ENCODE measurements at places on chromosomes 4 and X. TPM values are rescaled to one million over a fixed set of nuclear protein-coding genes. Genes with fewer than 3 reads are reported as not detected.
A peak's percentile ranks its signal among the peaks of the same experiment; 100 is the strongest.

GRCh38 chrX:68997511-68997910 lies 167.7 kb downstream of the PJA1 start:
- DNase-seq: no peak
- H3K36me3 ChIP-seq: no peaks in the 10 kb centered on the region
- no peak overlapping the region for H3K4me3 ChIP-seq
- H3K27ac ChIP-seq: no peak overlapping the region
- peaks cover 13% of the 10 kb centered on the region for H3K4me1 ChIP-seq

DNA sequence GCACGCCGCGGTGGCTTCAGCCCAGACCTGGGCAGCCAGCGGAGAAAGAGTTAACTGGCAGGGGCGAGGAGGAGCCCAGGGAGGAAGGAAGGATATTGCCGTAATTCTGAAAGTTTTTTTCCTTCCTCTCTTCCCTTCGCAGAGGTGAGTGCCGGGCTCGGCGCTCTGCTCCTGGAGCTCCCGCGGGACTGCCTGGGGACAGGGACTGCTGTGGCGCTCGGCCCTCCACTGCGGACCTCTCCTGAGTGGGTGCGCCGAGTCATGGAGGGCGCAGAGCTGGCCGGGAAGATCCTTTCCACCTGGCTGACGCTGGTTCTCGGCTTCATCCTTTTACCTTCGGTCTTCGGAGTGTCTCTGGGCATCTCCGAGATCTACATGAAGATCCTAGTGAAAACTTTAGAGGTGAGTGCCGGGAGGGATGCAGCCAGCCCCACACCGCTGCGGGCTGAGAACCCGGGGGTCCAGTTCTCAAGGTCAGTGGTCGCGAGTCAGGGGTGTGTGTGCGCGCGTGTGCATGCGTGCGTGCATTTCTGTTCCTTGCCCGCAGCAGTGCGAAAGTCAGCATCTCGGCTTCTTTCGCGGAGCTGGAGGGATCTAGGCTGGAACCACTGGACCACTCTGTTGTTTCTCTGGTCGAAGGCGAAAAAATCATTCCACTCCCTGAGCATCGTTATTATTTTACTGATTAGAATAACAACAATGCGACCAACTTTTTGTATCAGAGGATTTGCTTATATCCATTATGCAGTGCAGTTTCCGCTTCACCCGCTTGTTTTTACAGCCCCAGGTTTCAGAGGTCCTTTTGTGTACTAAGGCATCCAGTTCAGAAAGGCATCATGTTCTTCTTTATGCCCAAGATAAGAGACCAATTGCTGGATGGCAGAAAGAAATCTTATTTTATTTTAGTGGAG lies 709 bp downstream of the GPAT3 start:
- H3K36me3 ChIP-seq: no peaks in the 10 kb centered on the region
- H3K4me1 ChIP-seq: no peaks in the 10 kb centered on the region
- peak overlapping the region; percentile 81 for H3K4me3 ChIP-seq
- peaks cover 56% of the 10 kb centered on the region for H3K27me3 ChIP-seq
- peak; percentile 24 for DNase-seq

DNA sequence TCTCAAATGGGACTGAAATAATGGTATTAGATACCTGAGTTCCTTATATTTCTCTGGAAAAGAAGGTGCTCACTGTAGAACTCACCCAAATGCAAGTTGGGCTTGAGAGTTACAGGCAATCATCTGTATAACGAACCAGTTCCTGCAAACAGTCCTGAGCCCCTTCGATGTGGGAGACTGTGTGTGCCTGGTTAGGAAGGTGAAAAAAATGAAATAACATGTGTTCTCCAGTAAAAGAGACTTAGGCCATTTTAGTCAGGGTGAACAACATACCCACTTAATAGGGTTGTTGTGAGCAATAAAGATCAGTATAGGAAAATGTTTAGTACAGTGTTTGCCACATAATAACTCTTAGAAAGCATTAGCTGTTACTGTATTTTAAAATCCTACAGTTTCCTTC lies 23.4 kb downstream of the STIM2 start:
- no peak for DNase-seq
- no peak overlapping the region for H3K27ac ChIP-seq
- no peak overlapping the region for H3K4me3 ChIP-seq
- H3K4me1 ChIP-seq: peaks cover 3% of the 10 kb centered on the region

GRCh38 chrX:121259170-121259569 lies 211.8 kb downstream of the GLUD2 start:
- H3K36me3 ChIP-seq: no peaks in the 10 kb centered on the region
- H3K27me3 ChIP-seq: no peaks in the 10 kb centered on the region
- H3K27ac ChIP-seq: no peak overlapping the region
- H3K4me3 ChIP-seq: no peak overlapping the region
- no peak for DNase-seq

PNMA5 gene
- 0.07 TPM for total RNA-seq

DNA sequence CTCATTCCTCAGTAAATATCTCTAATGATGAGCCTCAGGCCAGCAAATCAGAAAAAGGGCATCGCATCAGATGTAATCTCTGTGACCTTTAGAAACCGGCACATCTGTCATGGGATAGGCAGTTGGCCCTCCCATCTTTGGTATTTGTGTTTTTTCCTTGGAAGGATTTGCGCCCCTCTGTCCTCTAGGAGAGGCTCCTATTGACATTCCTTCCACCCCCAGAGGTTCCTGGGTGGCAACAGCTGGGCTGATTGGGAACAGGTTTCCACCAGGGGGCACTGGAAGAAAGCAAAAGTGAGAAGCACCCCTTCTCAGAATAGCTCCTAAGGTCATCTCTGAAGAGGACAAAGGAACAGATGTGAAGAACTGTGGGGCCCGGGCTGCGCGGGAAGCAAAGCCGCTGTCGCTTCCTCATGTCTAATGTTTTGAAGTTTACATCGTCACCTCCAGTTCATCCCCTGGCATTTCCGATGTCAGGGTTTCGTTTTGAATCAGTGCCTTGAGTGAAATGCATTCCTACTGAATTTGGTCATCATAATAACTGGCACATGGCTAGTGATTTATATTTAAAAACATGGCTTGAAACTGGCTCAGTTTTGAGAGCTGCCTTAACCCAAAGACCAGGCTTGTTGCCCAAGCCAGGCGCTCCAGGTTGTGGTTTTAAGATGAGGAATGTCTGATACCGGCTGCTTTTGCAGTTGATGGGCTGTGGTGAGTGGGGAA lies 6.2 kb downstream of the TXK start:
- H3K4me1 ChIP-seq: no peaks in the 10 kb centered on the region
- H3K27me3 ChIP-seq: no peaks in the 10 kb centered on the region
- H3K36me3 ChIP-seq: no peaks in the 10 kb centered on the region
- H3K27ac ChIP-seq: peak overlapping the region; percentile 38
- DNase-seq: peak; percentile 57

DNA sequence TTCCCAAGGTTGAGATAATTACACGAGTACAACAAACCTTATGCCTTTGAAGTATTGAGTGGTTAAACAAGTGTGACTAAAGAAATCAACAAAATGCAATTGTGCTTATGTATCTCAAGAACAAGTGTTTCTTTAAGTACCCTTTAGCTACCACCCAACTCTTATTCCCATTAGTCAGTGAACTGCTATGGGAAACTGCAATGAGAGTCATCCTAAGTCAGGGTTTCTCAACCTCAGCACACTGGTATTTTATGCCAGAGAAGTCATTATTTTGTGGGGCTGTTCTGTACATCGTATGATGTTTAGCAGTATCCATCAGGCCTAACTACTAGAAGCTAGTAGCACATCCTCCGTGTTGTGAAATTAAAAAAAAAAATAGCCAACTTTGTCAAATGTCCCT lies 549.1 kb upstream of the BOD1L1 start:
- H3K4me3 ChIP-seq: no peak overlapping the region
- DNase-seq: no peak
- H3K4me1 ChIP-seq: peaks cover 21% of the 10 kb centered on the region
- H3K27me3 ChIP-seq: no peaks in the 10 kb centered on the region

DNA sequence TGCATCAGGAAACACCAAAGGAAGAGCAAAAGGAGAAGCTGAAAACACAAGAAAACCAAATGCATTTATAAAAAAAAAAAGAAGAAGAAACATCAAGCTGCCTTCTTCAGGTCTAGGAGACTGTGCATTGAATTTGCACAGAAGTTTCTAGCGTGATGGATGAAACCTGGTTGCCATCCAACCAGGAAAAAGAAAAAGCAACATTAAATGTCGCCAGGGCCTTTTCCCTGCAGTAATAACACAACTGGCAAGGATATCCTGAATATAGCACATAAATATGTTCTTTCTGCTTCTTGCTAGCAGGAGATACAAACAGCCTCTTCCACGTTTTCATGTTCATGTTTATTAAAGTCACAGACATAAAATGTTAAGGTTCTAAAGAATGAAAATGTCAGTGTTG lies 60.8 kb upstream of the ZFP42 start:
- no peaks in the 10 kb centered on the region for H3K27me3 ChIP-seq
- no peak overlapping the region for H3K4me3 ChIP-seq
- H3K36me3 ChIP-seq: no peaks in the 10 kb centered on the region
- no peak for DNase-seq
- peaks cover 7% of the 10 kb centered on the region for H3K4me1 ChIP-seq

DNA sequence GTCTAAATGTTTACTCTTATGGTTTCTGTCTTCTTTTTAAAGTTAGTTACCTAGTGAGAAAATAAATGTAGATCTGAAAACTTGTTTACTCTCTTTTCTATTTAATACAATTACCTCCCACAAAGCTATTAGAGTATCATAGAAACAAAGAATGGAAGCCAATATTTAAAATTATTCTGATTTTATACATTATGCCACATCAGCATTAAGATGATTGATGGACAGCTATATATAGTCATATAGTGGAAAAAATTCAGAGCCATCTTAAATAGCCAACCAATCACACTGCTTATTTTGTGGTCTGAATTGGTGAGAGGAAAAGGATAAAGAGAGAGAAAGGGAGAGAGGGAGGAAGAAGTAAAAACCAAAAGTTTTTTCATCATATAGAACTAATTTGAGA lies 1101.8 kb downstream of the PCDH19 start:
- no peak overlapping the region for H3K4me3 ChIP-seq
- DNase-seq: no peak
- no peaks in the 10 kb centered on the region for H3K36me3 ChIP-seq
- no peaks in the 10 kb centered on the region for H3K27me3 ChIP-seq
- no peaks in the 10 kb centered on the region for H3K4me1 ChIP-seq

DNA sequence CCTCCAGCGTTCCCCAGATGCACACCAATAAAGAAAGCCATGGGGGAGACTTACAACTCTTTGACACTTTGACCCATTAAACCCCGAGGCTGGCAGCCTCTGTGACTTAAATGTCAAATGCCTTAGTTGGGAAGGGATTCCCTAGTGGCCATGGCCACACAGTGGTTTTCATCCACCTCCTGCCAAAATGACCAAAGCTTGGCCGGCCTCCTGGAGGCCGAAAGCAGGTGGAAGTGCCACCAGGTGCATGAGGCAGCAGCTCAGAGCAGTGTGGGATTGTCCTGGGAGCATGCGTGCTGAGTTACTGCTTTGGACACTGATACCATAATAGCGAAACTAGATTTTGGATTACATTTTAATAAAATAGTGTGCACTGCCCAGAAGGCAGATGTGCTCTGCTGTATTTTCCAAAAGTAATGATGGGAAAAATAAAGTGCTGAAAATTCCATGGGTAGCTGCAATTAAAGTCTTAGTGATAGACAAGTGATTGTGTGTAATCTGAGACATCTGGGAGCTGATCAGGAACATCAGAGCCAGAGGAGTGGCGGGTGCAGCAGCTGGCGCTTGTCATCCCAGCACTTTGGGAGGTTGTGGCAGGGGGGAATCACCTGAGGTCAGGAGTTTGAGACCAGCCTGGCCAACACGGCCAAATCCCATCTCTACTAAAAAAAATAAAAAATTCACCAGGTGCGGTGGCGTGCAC lies 39.8 kb upstream of the TADA2B start:
- no peak for DNase-seq
- H3K36me3 ChIP-seq: no peaks in the 10 kb centered on the region
- no peak overlapping the region for H3K4me3 ChIP-seq
- H3K4me1 ChIP-seq: peaks cover 4% of the 10 kb centered on the region
- H3K27me3 ChIP-seq: no peaks in the 10 kb centered on the region

- no peaks in the 10 kb centered on the region for H3K27me3 ChIP-seq
- no peaks in the 10 kb centered on the region for H3K4me1 ChIP-seq
- H3K4me3 ChIP-seq: no peak overlapping the region
- H3K36me3 ChIP-seq: no peaks in the 10 kb centered on the region
- H3K27ac ChIP-seq: no peak overlapping the region
- DNase-seq: peak; percentile 58
Measured at GRCh38 chrX:149286940-149287349, 218.2 kb downstream of the IDS start.

GRCh38 chrX:50495616-50496015 lies 25.0 kb upstream of the DGKK start:
- no peak overlapping the region for H3K4me3 ChIP-seq
- H3K27ac ChIP-seq: no peak overlapping the region
- H3K36me3 ChIP-seq: no peaks in the 10 kb centered on the region
- no peaks in the 10 kb centered on the region for H3K27me3 ChIP-seq
- H3K4me1 ChIP-seq: no peaks in the 10 kb centered on the region
- no peak for DNase-seq

DNA sequence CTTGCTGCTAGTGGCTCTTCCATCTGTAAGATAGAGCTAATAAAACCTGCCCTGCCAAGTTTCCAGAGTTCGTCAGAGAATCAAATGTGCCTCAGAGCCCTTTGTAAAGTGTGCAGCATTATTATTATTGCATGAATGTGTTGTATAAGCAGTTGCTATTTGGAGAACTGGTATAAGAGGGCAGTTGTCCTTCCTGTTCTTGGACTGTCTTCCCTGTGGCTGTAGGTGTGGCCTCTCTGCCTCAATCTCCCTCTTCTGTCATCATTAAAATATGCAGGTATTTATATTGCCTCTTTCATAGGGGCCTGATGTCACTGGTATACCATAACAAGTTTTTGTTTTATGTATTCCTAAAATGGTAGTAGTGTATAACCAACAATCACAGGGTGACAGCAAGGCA lies 3.8 kb downstream of the MTM1 start:
- no peak for DNase-seq
- no peaks in the 10 kb centered on the region for H3K27me3 ChIP-seq
- no peaks in the 10 kb centered on the region for H3K36me3 ChIP-seq
- peak overlapping the region; percentile 60 for H3K27ac ChIP-seq

GRCh38 chrX:47242321-47242720 lies 9.5 kb downstream of the USP11 start:
- DNase-seq: no peak
- no peaks in the 10 kb centered on the region for H3K36me3 ChIP-seq
- no peaks in the 10 kb centered on the region for H3K4me1 ChIP-seq
- H3K27me3 ChIP-seq: no peaks in the 10 kb centered on the region
- H3K4me3 ChIP-seq: no peak overlapping the region

NAP1L3 gene
- total RNA-seq: 37.9 TPM

MGAT4D gene
- total RNA-seq: not detected

GRCh38 chr4:127463883-127464282 lies 168.9 kb upstream of the INTU start:
- DNase-seq: no peak
- no peaks in the 10 kb centered on the region for H3K4me1 ChIP-seq
- H3K36me3 ChIP-seq: no peaks in the 10 kb centered on the region

CDX4 gene
- not detected for total RNA-seq

DNA sequence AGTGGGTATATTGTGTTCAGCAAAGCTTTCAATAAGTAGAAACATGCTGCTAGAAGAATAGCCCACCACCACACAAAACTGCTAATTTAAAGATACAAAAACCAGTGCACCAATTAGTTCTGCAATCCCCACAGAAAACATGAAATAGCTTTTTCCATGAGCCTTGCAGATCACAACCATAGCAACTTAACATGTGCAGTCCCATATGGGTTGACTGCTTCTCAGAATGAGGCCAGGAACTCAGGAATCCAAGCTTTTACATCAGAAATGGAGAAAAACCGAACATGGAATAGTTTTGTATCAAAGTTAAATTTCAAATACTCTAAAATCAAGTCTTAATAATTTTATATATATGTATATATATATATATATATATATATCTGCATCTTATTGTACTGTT lies 66.6 kb upstream of the IQCM start:
- no peak overlapping the region for H3K4me3 ChIP-seq
- no peak for DNase-seq
- no peak overlapping the region for H3K27ac ChIP-seq
- H3K27me3 ChIP-seq: no peaks in the 10 kb centered on the region
- peaks cover 15% of the 10 kb centered on the region for H3K4me1 ChIP-seq
- H3K36me3 ChIP-seq: no peaks in the 10 kb centered on the region

All from hepatocyte (in vitro differentiated cells).